ENCODE measurements at places on chromosomes 13 and 19.

DNA sequence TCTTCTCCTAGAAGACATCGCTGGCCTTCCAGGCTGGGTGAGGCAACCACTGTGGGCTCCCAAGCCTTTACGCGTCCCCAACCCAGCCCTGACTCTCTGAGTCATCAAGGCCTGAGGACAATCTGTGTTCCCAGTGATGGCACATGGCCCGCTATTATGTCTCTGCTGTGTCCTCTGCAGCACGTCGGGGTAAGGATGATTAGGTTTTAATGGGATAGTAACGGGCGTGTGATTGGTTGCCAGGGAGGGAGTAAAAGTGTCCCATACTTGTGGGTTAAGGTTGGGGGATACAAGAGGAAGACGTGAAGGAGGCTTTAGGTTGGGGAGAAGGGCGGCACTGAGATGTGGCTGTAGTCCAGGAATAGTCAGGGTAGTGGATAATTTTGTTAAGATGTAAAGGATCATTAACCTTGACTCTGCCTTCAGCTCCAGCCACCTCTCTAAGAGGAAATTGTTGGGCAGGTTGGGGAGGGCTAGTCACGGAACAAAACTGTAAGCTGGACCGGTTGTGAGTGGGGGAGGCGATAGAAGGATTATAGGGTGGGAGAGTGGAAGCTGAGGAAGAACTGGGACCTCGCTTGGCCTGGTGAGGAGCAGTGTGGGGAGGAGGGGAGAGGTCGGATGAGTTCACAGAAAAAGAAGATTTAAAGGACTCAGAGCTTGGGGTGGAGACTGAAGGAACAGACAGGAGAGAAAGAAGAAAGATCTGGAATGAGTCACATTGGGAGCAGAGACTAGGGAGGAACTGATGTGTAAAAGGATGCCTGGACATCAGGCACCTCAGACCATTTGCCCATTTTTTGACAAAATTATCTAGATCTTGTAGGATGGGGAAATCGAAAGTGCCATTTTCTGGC, 27.9 kb upstream of the IGFL1 start:
- no peak for DNase-seq

- no peak for DNase-seq
Measured at GRCh38 chr19:55389386-55390317, 3.9 kb downstream of the RPL28 start.

DNA sequence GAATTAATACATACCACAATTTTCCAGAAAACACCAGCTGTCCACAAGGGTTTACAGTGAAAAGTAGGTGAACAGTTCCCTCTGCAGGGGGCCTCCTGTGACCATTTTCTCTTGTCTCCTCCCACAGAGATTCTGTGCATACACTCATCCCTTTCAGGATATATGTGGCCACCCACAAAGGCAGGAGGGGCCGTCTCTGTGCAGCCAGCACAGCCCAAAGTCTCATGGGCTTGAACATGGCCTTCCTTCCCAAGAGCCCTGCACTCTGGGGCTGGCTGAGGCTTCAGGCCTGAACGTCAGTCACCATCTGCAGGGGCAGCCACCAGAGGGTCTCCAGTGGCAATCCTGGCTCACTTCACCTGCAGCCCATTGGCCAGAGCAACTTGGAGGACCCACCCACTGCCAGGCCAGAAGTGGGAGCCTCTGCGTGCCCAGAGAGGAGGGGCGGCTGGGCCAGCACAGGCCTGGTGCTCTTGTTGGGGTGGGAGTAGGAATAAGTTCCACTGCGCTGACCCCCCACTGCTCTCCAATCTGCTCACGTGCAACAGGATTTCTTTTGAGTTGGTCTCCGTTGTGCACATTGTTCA, 25.1 kb downstream of the TMEM161A start:
- no peak for DNase-seq

GRCh38 chr13:27699952-27700351, 78.3 kb downstream of the POLR1D start:
- no peak for DNase-seq

DNA sequence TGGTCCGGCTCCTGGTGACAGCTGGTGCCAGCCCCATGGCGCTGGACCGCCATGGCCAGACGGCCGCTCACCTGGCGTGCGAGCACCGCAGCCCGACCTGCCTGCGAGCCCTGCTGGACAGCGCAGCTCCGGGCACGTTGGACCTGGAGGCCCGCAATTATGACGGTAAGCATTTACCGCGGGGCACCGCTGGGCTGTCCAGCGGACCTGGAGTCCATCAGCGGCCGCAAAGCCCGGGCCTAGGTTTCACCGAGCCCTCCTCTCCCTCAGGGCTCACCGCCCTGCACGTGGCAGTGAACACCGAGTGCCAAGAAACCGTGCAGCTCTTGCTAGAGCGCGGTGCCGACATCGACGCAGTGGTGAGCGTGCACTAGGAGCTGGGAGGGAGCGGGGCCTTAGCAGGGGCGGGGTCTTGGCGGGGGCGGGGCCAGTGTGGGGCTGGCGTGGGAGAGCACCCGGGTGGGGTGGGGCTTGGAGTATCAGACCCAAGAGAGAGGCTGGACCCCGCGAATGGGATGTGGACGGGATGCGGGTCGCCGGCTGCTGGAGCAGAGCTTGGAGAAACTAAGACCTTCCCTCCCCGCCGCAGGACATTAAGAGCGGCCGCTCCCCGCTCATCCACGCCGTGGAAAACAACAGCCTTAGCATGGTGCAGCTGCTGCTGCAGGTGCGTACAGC, 8.7 kb downstream of the BCL3 start:
- peak; percentile 65 for DNase-seq

DNA sequence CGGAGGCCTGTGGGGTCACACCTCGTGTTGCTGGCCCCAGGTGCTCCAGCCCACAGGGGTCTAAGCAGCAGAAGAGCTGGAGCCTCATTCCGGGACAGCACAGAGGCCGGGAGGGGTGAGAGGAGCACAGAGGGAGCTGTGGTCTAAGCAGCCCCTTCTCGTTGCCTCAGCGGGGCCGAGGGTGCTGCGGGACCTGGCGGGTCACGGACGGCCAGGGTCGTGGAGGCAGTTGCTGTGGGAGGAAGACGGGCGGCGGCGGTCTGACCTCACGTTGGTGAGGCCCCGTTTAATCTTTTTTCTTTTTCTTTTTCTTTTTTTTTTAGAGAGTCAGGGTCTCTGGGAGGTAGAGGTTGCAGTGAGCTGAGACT, 21.7 kb downstream of the PIAS4 start:
- no peak for DNase-seq

DNA sequence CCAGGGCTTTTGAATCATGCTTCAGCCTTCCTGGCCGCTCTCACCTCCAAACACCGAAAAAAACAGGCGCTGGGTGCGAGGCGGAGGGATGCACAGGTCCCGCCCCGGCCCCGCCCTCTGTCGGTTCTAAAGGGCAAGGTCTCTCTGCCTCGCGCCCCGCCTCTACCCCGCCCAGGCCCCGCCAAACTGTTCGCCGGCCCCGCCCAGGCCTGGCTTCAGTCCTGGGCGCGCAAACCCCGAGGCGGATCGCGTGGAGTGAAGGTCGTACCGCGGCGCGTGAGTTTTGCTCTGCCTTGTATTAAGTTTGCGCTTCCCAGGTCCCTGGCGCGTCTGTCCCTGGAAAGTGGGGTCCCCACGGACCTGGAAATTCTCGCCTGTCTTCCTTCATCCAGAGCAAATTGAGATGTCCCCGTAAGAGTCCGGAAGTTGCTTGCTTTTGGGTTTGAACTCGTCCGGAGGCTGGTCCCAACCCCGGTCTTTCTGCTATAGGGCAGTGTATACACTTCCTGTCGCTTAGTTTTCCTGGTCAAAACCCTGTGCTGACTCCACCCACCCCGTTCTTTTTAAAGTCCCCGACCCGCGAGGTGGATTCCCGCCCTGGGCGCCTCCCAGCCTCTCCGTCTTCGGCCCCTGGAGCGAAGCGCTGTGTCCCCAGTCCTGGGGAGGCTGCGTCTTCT, 8.4 kb downstream of the ZNF808 start:
- DNase-seq: peak; percentile 71

DNA sequence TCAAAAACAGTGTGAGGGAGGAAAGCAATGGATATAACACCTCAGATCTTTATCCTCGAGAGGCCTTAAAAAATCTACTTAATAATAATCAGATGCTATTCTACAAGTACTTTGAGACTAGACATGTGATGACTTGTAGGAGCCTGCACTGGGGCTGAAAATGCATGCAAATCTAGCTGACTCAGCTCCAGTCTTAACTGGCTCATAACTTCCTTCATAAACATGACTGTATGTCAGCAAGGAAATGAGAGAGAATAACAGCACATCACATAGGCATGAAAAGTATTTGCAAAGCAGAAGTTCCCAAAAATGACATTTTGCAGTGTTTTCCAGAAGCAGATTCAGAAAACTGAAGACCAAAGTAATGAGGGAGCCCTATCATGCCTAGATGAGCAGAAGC, 38.1 kb downstream of the PSG5 start:
- peak; percentile 90 for DNase-seq

- DNase-seq: no peak
Measured at GRCh38 chr19:35524181-35524837, 3.8 kb downstream of the SBSN start.

GRCh38 chr13:73399347-73400216, 340.8 kb downstream of the KLF5 start:
- DNase-seq: no peak

- peak; percentile 64 for DNase-seq
Measured at GRCh38 chr13:84366506-84366905, 484.2 kb upstream of the SLITRK1 start.

DNA sequence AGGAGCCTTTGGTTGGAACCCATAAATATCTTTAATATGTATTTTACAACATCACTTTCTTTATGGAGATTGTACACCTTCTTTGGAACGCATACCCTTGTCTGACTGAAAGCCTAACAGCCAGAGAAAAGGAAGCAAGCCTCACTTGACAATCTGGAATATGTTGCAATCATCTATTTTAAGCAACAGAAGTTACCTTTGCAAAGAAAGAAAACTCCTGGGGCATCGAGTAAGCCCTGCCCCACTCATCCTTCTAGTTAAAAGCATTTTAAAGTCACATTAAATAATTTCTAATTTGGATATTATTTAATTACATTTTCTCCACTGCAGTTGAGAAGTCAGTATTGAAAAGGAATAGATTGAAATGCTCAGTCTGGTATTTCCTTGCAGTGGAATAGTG, 542.7 kb downstream of the MYO16 start:
- DNase-seq: no peak

DNA sequence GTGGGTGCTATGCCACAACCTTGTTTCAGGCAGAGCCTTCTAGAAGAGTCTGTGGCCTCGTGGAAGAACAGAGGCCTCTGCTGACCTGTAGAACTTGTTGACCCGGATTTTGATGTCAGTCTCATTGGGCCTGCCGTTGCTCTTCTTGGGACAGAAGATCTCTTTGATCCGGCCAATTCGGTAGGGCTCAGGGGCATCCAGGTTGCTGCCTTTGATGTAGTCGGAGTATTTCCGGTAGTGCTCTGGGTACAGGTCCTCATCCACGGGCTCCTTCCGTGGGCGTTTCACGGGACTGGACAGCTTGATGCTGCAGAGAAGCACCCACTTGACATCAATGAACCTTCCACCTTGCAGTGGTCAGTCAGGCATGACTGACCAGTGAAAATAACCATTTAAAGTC, 24.0 kb upstream of the EIF3G start:
- no peak for DNase-seq

GRCh38 chr13:76825430-76825829, 60.8 kb downstream of the KCTD12 start:
- peak; percentile 69 for DNase-seq

DNA sequence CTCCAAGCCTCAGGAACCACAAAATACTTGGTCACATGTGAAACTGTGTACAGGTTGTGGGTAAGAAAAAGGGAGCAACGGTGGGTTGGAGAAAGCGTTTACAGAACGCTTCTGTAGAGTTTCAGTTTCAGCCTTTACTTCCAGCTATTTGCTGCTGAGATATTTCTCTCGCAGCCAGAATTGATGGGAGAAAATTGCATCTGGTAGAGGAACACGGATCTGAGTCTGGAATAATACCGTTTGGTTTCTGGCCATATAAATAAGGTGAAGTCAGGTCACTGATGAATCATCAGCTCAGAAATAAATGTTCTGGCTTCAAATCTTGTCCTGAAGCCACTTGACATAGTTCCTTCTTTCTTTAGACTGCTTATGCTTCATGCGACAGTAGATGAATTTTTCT, 20.3 kb upstream of the RFC3 start:
- DNase-seq: peak; percentile 22

- peak; percentile 20 for DNase-seq
Measured at GRCh38 chr13:21638319-21639282, 32.3 kb upstream of the FGF9 start.

DNA sequence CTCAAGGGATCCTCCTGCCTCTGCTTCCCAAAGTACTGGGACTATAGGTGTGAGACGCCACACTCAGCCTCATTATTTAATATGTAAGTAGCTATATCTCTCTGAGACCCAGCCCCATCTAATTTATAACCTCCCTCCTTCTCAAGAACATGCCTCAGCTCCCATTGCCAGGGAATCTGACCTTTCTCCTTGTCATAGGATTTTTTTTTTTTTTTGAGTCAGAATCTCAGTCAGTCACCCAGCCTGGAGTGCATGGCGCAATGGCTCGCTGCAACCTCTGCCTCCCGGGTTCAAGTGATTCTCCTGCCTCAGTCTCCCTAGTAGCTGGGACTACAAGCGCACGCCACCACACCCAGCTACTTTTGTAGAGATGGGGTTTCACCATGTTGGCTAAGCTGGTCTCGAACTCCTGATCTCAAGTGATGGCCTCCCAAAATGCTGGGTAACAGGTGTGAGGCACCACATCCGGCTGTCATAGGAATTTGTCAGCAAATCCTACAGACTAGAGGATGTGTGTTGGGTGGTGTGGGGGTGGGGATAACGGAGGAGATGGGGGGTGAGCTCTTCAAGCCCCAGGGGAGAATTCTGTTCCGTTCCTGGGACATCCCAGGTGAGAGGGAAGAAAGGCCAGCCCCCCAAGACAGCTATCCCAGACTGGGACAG, 5.1 kb upstream of the EPS8L1 start:
- no peak for DNase-seq

DNA sequence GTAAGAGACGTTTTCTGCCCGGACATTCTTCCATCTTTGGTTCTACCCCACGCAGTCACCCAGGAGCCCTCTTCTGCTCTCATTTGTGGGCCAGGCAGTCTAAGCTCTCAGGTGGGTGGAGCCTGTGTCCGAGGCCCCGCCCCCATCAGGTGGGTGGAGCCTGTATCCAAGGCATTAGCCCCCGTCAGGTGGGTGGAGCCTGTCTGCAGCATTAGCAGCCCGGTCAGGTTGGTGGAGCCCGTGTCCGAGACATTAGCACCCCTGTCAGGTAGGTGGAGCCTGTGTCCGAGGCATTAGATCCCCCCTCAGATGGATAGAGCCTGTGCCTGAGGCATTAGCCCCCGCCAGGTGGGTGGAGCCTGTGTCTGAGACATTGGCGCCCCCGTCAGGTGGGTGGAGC, 45.5 kb upstream of the C13orf46 start:
- no peak for DNase-seq

DNA sequence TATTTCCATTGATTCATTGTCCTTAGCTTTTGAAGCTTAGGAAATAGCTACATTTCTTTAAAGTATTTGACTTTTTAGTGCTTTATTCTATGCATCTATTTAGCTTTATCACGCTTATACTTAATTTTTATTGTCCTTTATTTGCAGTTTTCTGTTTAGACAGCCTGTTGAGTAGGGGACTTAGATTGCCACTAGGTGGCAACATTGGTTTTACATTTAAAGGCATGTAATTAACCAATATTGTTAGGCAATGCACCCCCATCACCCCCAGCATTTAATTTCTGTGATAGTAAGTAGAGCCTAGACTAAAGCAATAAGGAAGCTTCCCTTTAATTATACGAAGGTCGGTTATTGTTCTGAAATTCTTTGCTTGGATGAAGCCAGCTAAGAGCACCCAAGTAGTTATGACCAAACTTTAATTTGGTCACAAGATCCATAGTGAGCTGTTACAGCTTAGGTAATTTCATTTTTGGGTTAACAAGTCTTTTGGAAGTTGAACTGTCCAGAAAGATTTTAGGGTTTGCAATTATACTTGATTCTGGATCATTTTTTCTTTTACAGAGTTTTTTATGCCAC, 36.5 kb downstream of the B3GLCT start:
- peak; percentile 69 for DNase-seq
